Cardiac atrium fibroblast (primary cell): ENCODE measurements at places on chromosomes 1 and 21. TPM values are rescaled to one million over a fixed set of nuclear protein-coding genes. Genes with fewer than 3 reads are reported as not detected.

GBP3 gene
- 16.5 and 20.9 TPM in 2 replicates for total RNA-seq

TMEM50A gene
- 123 and 142 TPM in 2 replicates for total RNA-seq

HHIPL2 gene
- total RNA-seq, result 0.36 and 1.1 TPM in 2 replicates

NPPB gene
- 3.2 and 6.5 TPM in 2 replicates for total RNA-seq

STUM gene
- 0.65 TPM in 1 of 2 replicates, not detected in the other for total RNA-seq

ADAMTS5 gene
- total RNA-seq, result 1.1 and 2.1 TPM in 2 replicates

ADAMTS1 gene
- total RNA-seq, result 163 and 180 TPM in 2 replicates

TFAP2E gene
- total RNA-seq, result not detected in 2 replicates

GJA9 gene
- total RNA-seq, result not detected in 2 replicates

SLC45A3 gene
- 6.0 and 6.2 TPM in 2 replicates for total RNA-seq

GPR37L1 gene
- under 0.01 TPM in 1 of 2 replicates, not detected in the other for total RNA-seq
